ENCODE measurements at places on chromosomes 1 and 21. TPM values are rescaled to one million over a fixed set of nuclear protein-coding genes. Genes with fewer than 3 reads are reported as not detected.
A peak's percentile ranks its signal among the peaks of the same experiment; 100 is the strongest.

- DNase-seq, result no peak
Observed at GRCh38 chr1:24501371-24502064, 1.1 kb upstream of the RCAN3 start.

DNA sequence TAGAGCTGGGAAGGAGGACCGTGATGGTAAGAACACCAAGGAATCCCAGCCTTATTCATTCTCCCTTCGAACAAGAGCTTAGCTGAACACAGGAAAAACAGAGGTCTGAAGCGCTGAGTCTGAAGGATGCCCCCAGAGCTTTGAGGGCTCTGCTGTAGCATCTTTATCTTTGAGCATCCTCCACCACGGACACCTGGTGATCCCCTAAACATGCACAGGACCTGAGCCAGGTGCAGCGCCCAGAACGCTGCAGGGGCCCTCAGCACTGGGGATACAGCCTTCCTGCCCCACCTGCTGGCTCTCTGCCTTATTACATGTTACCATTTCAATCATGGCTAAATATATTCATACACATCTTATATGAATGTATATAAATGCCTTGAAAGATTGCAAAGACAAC, 7.7 kb upstream of the GPATCH4 start:
- DNase-seq, result no peak

- DNase-seq, result no peak
Observed at GRCh38 chr1:8396083-8396785, 78.3 kb downstream of the SLC45A1 start.

GRCh38 chr1:22500058-22500457, 48.4 kb downstream of the ZBTB40 start:
- DNase-seq, result no peak

DNA sequence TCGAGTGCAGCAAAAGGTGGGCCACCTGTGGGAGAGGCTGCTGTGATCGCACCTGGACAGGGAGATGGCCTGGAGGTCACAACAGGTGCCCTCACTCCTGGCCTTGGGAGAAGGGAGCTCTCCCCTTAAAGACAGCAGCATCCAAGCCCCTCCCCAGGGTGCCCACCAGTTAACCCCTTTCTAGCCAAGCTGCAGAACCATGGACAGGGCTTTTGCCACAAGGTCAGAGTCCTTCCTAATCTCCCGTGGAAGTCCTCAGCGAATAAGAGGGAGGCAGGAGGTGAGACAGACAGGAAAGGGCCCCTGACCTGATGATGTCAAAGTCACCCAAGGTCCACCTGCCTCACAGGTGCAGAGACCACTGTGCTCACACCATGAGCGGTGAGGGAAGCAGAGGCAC, 1.7 kb downstream of the CNTN2 start:
- no peak for DNase-seq

DNA sequence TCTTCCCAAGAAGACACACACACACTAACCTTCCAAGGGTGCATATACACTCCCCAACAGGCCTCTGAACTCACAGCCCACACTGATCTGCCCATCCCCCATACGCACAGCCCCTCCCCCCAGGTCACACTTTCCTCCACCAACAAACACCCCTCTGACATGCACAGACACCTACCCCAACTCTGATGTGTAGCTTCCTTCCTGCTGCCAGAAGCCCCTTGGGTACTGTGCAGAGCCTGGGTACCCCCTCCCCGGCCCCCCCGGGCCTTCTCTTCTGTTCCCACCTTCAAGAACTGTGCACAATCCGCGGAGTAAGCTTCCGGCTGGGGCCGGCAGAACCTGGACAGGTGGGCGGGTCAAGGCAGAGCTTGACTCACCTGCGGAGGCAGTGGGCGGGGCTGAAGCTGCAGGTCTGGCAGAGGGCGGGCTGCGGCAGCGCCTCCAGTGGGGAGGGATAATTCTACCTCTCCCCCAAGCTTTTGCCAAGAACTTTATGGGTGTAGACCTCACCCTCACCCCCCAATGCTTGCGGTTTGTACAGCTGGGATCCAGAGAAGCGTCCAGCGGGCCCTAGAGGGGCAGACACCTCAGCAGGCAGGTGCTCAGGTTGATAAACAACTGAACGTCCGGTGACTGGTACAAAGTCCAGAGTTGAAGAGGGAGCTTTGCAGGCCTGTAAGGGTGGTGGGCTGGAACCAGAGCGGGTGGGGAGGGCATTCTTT, at the start of gene C1orf210:
Gene C1orf210 (minus strand): TSS at position 313 of the 722 bp plus-strand sequence. CDS start 2,311 bp downstream, outside the sequence.
- no peak for DNase-seq

DNA sequence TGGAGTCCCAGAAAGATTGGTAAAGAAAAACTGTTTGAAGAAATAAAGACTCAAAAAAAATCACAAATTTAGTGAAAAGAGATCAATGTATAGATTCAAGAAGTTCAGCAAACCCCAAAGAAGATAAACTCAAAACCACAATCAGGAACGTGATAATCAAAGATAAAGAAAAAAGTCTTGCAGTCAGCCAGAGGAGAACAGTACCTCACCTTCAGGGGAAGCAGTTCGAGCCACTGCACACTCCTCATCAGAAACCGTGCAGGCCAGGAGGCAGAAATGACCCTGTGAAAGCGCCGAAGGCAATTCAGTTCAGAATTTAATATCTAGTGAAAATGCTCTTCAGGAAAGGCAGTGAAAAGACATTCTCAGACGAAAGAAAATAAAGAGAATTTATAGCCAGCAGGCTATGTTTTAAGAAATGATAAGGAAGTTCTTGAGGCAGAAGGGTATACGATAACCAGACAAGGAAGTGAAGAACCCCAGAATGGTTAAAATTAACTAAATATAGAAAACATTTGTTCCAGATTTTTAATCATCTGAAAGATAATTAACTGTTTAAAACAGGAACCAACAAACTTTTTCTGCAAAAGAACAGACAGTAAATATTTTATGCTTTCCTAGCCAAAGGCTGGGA, 13.5 kb upstream of the SUMO3 start:
- no peak for DNase-seq

GRCh38 chr21:14318578-14318977, 64.4 kb downstream of the HSPA13 start:
- no peak for DNase-seq

DNA sequence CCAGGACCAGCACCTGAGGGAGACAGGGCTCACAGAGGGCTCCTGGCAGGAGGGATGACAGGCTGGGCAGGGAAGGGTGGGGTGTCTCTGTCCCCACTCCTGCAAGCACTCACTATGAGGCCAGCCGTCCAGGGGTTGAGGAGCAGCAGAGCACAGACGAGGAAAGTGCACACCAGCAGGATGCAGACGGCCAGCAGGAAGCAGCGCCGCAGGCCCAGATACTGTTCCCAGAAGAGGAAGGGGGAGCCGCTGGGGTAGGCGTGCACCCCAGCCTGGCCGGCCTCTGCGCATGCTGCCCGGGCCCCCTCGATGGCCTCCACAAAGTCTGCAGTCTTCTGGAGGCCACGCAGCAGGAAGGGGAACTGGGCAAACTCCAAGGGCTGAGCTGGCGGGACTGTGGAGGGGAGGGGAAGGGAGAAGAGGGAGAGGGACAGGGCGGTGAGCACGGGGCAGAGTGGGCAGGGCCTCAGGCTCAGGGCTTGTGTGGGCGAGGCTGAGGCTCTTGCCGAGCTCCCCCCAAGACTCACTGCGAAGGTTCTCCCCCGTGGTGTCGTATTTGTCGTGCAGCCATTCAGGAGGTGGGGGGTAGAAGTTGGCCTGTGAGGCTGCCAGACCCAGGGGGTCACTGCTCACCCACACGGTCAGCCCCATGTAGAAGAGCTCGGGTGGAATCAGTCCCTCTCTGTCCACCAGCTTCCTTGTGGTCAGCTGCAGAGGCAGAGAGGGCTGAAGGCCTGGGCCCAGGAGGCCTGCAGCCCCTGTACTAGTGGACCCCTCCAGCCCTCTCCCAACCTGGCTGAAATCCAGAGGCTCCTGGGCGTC, 16.5 kb downstream of the PTCH2 start:
- no peak for DNase-seq

DNA sequence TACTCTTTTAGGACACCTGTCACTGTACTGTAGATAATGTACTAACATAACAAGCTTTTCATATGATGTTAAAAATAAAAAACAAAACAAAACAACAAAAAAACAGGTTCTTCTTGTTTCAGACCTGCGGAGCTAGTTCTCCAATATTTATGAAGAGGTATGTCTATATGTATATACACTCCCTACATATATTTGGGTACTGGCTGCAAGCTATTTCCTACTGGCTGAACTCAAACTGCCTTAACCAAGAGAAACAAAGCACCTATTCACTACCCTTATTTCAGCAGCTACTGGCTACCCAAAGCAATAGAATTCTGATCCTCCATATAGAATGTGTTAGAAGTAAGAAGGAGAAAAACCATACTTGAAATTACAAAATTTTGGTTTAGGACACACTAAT, 73.5 kb downstream of the ABL2 start:
- no peak for DNase-seq

DNA sequence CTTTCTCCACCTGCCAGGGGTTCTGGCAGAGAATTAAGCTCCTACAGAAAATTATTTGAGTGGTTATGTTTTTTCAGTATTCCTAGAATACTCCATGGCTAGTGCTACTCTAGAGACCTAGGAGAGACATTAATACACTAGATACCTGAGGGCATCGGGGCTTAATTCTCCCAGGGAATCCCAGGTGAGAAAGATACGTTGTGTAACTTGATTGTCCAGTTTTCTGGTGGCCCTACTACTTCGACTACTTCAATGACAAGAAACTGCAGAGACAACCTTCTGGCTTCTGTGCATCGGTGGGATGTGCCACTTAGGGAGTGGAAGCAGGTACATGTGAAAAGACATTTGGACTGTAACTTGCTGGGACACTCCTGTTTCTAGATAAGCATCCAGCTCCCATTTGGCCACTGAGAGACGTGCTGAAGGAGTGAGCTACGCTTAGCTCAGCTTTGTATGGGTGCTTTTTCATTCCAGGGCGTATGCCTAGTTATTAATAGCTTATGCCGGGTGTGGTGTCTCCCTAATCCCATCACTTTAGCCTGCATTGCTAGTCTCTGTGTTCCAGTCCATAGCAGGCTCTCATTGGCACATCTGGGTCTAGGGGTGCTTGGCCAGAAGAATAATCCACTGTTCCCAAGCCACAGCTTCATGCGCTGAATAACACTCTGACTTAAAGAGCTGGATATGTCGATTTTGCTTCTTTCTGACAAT, 300.7 kb downstream of the SIPA1L2 start:
- no peak for DNase-seq

- no peak for DNase-seq
Observed at GRCh38 chr1:23980728-23981070, 572 bp upstream of the SRSF10 start.

GRCh38 chr1:8465692-8466091, 147.8 kb downstream of the SLC45A1 start:
- DNase-seq, result no peak

- DNase-seq, result peak; percentile 50
Observed at GRCh38 chr1:58839846-58840835, 56.3 kb upstream of the JUN start.

DNA sequence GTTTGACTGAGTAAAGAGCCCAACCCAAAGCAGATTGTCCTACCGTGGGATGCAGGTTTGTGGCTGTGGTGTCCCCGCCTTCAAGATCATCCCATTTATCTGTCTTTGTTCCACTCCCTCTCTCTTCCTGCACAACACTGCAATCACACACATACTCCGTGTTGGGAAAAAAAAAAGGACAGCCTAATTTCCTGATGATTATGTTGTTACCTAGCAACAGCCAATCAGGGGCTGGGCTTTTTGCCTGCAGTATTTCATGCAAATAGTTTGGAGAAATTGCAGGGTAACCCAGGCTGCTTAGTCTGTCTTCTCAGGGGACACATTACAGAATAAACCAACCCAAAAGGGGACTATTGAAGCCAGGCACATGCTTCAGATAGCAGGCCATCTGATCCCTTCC, 38.3 kb downstream of the PHC2 start:
- DNase-seq, result no peak

DNA sequence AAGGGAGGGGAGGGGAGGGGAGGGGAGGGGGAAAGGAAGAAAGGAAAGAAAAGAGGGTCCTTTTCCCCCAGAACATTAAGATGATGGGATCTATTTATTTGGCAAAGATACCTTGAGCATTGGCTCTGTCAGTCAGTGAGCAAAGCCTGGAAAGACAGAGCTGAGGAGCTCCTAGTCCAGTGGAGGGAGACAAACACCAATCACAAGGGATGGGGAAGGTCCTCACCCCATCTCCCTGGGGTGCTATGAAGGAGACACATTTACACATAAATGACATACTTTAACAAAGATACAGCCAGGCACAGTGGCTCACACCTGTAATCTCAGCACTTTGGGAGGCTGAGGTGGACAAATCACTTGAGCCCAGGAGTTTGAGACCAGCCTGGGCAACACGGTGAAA, 154.9 kb upstream of the TIAM1 start:
- no peak for DNase-seq

DNA sequence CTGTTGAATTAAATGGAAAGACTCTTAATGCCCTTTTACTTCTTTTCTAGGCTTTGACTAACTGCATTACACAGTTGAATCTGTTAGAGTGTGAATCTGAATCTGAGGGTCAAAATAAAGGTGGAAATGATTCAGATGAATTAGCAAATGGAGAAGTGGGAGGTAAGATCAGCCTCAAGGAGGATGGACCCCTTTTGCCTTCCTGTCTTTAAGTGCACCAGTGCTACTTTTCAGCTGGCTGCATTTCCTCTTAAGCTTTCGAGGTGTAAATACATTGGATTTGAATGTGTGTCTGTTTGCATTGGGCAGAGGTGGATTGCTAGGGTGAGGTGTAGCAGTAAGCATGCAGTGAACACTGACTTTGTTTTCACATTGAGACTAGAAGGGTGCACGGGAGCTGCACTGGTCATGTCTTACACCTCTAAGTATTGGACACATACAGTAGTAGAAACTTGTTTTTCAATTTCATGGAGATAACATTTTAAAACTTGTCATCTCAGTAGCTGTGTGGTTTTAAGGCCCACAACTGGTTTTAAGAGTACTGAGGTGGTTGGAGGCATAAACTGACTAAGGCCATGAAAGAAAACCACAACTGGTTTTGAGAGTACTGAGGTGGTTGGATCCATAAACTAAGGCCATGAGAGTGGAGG, 35.4 kb downstream of the MIA3 start:
- DNase-seq, result no peak

GRCh38 chr1:10444795-10445397, 4.9 kb upstream of the CORT start:
- no peak for DNase-seq

CD247 gene
- not detected for polyA plus RNA-seq

RSPH1 gene
- polyA plus RNA-seq, result 0.11 TPM

DCST1 gene
- not detected for polyA plus RNA-seq

TMEM51 gene
- 2.0 TPM for polyA plus RNA-seq

FAM43B gene
- polyA plus RNA-seq, result 0.02 TPM

LAMC2 gene
- 0.96 TPM for polyA plus RNA-seq

TRIM17 gene
- 0.33 TPM for polyA plus RNA-seq

SELL gene
- polyA plus RNA-seq, result 0.05 TPM

PALMD gene
- polyA plus RNA-seq, result 0.06 TPM

PAFAH2 gene
- polyA plus RNA-seq, result 11.9 TPM

KCNC4 gene
- 2.6 TPM for polyA plus RNA-seq

KCNA2 gene
- polyA plus RNA-seq, result not detected

ADCY10 gene
- 0.02 TPM for polyA plus RNA-seq

ACKR1 gene
- not detected for polyA plus RNA-seq
